CD4-positive, alpha-beta T cell treated with Interferon alpha-2 for 1 hour (primary cell): ENCODE measurements at places on chromosomes 2 and 18.

GRCh38 chr2:10597956-10598355 lies 91.8 kb downstream of the NOL10 start:
- DNase-seq, result no peak

- DNase-seq, result peak; percentile 73
Measured at GRCh38 chr2:54570925-54571694, 115.0 kb downstream of the SPTBN1 start.

GRCh38 chr2:100012561-100012960 lies 129.8 kb downstream of the AFF3 start:
- no peak for DNase-seq

DNA sequence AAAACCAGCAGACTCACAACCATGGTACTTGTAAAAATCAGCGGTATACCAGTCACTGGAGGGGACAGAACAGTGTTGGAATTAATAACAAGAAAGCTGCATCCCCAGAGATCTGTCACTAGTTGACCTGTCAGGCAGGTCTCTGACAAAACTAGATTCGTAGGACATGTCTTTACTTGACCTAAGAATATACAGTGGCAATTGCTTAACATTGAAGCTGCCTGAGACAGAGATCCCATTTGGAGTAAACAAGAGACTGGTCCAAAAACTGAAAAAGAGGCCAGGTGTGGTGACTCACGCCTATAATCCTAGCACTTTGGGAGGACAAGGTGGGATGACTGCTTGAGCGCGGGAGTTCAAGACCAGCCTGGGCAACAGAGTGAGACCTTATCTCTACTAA lies 7.2 kb upstream of the SS18 start:
- no peak for DNase-seq

DNA sequence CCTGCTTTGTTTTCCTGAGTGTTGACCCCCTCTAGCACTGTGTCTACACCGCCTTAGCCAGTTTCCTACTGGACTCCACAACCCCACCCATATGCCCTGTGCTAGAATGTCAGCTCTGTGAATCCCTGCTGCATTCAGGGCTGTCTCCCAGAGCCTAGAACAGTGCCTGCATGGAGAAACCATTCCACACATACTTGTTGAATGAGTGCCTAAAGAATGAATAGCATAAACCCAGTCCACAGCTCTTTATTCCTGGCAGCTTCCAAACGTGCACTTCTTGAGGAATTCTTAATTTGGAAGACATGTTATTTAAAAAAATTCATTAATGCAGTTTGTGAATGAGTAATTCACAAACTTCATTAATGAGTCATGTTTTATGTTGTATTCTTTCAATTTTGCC lies 6.5 kb upstream of the NAPG start:
- no peak for DNase-seq

DNA sequence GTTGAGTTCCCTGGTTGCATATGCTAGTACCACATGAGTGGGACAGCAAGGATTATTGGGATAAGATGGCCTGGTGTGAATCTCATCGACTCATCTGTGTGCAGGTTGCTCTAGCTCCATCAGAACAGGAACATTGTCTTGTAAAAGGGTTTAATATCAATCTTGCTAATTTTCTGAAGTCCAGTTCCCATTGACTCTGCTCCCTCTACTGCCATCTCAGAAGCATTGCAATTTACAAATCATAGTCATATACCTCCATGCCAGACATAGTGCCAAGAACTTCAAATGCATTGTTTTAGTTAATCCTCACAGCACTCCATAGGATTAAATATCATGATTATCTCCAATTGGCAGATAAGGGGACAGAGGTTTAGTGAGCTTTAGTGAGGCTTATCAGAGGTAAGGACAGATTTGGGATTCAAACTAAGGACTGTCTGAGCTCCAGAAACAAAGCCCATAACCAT lies 4.8 kb upstream of the STAT4 start:
- peak; percentile 6 for DNase-seq

DNA sequence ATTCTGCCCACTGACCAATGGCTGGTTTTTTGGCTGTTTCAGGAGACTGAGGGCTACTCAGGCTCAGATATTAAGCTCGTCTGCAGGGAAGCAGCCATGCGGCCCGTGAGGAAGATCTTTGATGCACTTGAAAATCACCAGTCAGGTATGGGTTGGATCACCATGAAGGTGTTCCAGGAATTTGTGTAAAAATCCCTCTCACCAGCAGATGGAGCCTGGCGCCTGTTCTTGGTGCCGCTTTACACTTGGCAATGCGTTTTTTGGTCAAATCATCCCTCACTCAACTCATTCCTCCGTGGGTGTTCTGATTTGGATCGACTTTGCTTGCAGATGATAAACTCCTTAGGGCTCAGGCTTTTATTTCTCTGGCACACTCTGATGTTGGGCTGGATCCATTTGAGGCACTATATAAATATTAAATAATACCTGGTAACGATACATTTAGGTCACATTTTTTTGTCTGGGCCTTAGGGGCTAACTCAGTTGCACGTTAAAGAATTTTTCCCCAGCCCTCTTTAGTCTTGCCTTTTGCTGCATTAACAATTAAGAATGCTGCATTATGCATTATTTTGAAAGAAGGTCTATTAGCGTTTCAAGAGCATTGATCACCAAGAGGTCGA lies 50.0 kb downstream of the HDHD2 start:
- peak; percentile 68 for DNase-seq

GRCh38 chr2:236744281-236744705 lies 174.7 kb downstream of the ACKR3 start:
- no peak for DNase-seq

DNA sequence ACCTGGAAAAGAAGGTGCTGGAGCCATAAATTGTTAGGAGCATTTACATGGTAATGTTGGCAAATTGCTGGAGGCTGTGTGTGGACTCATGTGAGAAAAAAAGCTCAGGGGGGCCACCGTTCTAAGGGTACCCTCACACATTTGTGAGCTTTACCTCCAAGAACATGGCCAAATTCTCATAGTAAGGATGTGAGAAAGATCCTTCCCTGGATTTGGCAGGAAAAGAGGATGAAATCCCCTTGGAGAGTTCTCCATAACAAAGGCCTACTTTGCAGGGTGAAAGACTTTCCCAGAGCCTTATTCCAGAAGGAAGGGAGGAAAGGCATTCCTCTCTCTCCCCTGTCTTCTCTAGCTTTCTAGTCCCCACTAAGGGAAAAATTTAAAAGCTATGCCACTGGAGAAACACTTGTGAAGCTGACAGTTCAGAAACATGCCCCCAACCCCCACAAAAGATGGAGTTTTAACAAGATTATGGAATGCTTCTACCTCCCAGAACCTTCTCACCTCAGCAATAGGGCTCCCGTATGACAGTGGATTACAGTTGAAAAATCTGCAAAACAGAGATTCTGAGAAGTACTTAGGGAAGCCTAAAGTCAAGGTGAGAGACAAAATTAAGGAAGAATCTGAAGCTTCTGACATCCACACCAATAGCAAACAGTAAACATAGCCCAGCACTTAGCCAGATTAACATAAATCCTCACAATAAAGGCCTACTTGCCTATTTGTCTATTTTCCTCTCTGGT lies 20.2 kb upstream of the ERMN start:
- no peak for DNase-seq

DNA sequence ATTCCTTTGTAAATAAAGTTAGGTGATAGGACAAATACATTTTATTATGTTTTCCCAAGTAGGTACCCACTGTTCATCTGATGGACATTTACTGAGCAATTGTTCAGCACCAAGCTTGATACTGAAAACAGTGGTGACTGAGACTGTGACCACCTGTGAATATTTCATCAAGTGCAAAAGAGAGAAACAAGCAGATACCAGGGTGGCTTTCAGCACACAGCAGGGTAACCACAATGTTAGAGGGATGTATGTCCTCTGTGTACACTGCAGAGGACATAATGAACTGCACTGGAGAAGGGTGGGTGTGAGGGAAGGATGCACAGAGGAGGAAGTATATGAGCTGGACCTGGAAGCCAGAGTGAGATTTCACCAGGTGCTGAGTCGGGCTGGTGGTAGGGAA lies 411.8 kb downstream of the RAD51AP2 start:
- DNase-seq, result no peak

- no peak for DNase-seq
Measured at GRCh38 chr2:77566131-77566530, 44.0 kb upstream of the LRRTM4 start.

GRCh38 chr2:199778655-199779054 lies 72.3 kb downstream of the FTCDNL1 start:
- DNase-seq, result no peak

DNA sequence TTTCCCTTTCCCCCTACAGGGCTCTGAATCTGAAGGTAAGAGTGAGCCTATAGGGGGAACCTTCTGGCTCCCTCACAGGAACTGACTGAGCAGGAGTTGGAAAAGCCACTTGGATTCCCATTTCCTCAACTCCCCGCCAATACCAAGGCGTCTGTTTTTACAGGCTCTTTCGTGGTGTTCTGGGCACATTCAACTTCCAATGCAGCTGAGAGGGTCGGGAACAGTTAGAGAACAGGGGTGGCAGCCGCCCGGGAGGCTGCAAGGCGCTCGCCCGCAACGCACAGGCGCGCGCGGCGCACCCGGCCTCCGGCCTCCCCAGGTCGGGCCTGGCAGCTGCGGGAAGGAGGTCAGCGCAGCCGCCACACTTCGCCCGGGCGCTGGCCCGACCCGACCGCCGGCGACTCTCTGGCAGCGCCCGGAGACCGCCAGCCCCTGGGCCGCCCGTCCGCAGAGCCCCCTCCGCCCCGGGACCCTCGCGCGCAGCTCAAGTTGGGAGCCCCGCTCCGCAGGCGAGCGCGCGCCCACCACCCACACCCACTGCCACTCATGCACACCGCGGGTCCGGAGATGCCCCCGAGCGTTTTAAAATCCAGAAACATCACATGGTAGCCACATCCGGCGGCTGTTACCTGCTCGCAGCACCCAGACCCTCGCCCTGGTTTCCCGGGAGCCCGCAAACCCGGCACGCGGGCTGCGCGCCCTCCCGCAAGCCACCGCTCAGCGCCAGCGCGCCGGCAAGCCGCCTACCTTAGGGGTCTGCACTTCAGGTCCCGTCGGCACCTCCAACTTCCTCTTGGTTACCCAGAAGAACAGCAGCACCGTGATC lies 816 bp downstream of the GALNT14 start:
- DNase-seq, result no peak

DNA sequence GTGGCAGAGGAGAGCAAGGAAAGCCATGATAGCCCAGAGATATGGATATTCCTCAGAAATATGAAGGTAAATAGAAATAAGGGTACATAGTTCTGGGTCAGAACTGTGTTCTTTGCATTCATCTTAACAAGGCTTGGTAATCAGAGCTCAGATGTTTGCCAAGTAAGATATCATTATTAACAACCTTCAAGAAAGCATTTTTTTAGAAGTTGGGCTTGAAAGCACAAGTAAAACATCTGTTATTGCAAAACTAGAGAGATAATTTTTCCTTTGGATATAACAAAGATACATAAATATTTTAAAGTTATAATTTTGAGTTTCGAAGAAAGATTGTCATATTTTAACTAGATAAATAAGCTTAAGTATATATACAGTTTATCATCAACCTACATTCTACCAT lies 171.4 kb downstream of the ZNF804A start:
- DNase-seq, result no peak

DNA sequence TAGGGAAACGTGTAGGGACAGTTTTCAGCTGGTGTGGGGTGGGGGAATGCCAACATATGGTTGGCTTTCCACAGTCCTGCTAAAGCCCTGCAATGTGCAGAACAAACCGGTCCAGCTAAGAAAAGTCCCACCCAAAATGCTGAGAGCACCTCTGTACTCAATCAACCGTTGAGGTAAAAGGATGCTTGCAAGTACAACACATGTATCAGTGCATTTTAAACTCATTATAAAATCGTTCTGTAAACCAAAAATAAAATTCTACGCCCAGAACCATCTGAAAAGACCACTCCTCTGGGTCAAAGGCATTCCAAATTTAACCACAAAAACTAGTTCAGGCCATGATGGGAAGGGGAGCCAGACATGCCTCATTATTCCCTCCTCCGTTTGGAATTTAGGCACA lies 2.0 kb upstream of the TYMS start:
- DNase-seq, result no peak

GRCh38 chr2:227890495-227891079 lies 19.2 kb downstream of the DAW1 start:
- DNase-seq, result no peak
